ENCODE measurements at places on chromosomes 7 and 10.

GRCh38 chr10:112517451-112517862 is 70.4 kb downstream of the VTI1A start:
- peak; percentile 40 for DNase-seq

DNA sequence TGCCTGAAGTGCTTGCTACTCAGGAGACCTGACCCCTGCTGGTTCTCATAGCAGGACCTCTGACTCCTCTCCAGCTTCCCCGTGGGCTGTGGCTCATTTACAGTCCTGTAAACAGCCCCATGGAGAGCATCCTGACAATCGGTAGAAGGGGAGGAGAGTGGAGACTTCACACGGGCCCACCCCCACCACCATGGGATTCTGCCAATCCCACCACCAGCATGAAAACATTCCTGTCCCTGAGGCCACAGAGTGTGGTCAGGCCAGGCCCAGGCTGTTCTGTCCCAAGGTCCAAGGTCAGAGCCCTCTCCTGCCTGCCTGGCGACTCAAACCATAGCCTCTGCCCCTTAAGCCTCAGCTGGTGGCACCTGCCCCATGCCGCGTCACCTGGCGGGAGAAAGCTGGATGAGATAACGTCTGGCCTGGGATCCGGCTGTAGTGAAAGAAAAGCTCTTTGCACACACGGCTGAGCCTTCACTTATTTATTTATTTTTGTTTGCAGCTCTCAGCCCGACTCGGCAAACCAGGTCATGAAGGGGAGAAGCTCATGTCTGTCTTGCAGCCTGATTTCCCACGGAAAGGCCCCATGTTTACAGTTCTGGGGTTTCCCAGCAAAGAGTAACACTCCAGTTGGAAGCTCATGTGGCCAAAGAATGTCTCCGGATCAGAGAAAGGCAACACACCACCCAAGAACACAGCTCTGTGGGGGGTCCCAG is 293.6 kb upstream of the ZMIZ1 start:
- DNase-seq = no peak

DNA sequence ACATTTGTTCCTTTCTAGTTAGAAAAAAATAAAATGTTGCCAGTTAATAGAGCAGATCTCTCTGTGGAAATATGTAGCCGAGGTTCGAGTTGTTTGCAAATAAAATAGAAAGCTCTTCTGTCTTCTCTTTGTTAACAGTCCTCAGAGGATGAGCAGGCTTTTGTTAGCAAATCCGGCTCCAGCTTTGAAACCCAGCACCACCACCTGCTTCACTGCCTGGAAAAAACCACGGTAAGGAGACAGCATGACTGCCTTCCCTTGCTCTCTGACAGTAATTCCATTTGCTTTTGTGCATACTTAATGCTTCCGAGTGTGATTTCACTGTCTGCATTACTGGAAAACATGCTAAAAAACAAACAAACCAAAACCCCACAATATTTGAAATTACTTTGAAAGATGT is 115.6 kb downstream of the TSPAN12 start:
- no peak for DNase-seq

- DNase-seq = peak; percentile 4
Measured at GRCh38 chr10:59336632-59337031, 25.7 kb downstream of the FAM13C start.

- no peak for DNase-seq
Measured at GRCh38 chr10:84190621-84191020, 3.7 kb upstream of the CDHR1 start.

GRCh38 chr7:128323459-128324367 is 20.0 kb downstream of the RBM28 start:
- DNase-seq = peak; percentile 43

GRCh38 chr10:18486438-18486837 is 164.9 kb downstream of the NSUN6 start:
- DNase-seq = no peak

DNA sequence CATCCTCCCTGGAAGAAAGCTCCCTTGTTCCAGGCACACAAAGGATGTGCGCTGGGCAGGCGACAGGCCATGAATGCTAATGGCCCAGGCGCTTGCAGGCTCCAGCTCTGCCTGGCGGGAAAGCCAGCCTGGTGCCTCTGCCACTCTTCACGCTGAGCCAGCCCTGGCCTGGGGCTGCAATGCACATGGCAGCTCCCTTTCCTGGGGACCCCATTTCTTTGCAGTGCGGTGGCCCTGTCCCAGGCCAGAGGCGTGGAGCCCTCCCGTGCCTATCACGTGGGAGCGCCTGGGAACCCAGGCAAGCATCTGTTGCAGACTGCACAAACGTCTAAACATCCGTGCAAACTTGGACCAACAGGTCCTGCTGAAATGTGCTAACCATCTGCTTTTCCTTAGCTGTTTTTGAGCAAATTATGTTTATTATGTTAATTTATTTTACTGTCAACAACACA is 152.1 kb upstream of the LYZL2 start:
- DNase-seq = no peak

DNA sequence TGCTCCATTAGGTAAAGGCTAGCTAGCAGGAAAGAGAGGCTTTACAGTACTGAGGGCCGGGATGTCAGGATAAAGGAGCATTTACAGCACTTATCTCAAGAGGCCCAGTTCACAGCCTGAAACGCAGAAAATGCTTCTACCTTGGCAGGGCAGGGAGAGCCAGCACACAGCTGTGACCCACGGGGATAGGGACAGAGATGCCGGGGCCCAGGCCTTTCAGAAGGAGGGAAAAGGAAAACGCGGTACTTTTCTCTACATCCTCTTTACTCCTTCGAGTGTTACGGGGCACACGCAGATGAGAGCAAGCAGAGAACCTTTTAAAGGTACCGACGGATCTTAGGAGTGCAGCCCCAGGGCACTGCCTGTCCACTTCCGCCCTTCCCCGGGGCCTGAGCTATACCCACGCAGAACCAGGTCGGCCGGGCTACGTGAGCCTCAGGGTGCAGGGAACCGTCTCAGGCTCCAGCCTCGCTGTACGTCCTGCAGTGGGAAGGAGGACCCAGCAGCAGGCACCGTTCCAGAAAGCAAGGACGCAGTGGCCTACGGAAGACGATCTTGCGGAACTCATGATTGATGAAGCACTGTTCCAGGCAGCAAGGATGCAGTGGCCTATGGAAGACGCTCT is 232.3 kb downstream of the ELFN1 start:
- DNase-seq = no peak

GRCh38 chr10:52568309-52568708 is 204.3 kb downstream of the MBL2 start:
- DNase-seq = no peak

- peak; percentile 81 for DNase-seq
Measured at GRCh38 chr10:21516242-21517131, 9.0 kb downstream of the SKIDA1 start.

DNA sequence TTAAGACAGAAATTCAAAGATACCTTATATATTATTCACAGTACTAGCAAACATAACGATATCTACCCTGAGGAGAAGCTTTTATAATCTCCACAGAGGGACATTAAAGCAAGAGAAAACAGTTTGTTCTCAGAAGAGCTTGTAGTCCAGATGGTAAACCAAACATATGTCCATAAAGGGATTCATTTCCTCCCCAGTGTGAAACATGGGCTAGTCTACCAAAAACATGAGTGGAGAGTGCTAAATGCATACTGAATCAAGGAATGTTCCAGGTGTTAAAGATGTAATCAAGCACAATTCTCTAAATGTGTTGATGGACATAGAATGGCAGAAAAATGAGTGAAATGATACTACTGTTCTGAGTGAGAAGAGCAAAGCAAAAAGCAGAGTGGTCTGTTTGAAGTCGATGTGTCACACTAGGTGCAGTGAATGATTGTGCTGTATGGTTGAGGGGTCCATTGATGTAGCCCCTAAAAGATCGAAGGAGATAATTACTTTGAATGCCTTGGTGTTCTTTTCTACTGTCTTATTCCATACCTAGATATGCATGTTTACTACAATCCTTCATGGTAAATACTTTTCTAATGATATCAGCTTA is 25.3 kb downstream of the BCAP29 start:
- no peak for DNase-seq

- peak; percentile 70 for DNase-seq
Measured at GRCh38 chr7:47088329-47089067, 493.4 kb downstream of the TNS3 start.

GRCh38 chr7:64559206-64559605 is 3.7 kb downstream of the ZNF680 start:
- no peak for DNase-seq

DNA sequence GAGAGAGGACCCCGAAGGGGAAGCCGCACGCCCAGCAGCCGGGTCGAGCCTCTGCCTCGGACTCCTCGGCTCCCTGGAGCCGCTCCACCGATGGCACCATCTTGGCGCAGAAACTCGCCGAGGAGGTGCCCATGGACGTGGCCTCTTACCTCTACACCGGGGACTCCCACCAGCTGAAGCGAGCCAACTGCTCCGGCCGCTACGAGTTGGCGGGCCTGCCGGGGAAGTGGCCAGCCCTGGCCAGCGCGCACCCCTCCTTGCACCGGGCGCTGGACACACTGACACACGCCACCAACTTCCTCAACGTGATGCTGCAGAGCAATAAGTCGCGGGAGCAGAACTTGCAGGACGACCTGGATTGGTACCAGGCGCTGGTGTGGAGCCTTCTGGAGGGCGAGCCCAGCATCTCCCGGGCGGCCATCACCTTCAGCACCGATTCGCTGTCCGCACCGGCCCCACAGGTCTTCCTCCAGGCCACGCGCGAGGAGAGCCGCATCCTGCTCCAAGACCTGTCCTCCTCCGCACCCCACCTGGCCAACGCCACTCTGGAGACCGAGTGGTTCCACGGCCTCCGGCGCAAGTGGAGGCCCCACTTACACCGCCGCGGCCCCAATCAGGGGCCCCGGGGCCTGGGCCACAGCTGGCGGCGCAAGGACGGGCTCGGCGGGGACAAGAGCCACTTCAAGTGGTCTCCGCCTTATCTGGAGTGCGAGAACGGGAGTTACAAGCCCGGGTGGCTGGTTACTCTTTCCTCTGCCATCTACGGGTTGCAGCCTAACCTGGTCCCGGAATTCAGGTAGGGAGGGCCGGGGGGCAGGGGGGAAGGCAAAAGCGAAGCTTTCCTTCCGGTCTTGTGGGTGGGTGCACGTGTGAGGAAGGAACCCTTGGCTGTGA is 973 bp downstream of the GPR158 start:
- DNase-seq = no peak

DNA sequence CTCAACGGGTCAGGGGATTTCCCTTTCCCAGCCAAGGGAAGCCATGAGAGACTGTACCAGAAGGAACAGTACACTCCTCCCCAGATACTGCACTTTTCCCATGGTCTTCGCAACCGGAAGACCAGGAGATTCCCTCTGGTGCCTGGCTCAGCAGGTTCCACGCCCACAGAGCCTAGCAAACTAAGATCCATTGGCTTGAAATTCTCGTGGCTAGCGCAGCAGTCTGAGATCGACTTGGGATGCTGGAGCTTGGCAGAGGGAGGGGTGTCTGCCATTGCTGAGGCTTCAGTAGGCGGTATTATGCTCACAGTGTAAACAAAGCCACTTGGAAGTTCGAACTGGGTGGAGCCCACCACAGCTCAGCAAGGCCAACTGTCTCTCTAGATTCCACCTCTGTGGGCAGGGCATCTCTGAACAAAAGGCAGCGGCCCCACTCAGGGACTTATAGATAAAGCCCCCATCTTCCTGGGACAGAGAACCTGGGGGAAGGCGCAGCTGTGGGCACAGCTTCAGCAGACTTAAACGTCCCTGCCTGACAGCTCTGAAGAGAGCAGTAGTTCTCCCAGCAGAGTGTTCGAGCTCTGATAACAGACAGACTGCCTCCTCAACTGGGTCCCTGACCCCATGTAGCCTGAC is 29.6 kb downstream of the SLC16A12 start:
- DNase-seq = no peak

DNA sequence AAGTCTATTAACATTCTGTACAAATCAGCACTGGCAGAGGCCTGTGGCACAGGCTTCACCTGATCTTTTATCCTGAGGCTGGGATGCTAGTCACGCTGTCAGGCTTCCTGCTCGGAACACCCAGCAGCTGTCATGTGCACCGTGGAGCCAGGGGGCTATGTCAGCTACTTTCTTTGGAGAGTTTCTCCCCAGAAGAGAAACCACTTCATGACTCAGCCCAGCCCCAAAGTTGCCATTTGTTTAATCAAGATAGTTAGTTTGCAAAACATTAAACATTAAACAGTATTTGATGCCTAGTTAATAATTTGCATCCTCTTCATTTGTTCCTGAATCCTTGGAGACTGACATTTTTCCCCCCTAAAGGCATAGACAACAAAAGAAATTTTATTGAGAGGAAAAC is at the start of gene HABP2:
HABP2 (plus strand) TSS at position 353 of the 400 bp plus-strand sequence. CDS start 69 bp downstream, outside the sequence.
- DNase-seq = no peak
